MG63 (cell line): ENCODE measurements at places on chromosomes 7 and 10. TPM values are rescaled to one million over a fixed set of nuclear protein-coding genes. Genes with fewer than 3 reads are reported as not detected.

The HECTD2 gene
- total RNA-seq, result 2.5 and 8.4 TPM in 2 replicates

The HYAL4 gene
- not detected in 2 replicates for total RNA-seq

The MKI67 gene
- total RNA-seq, result 15.0 and 17.9 TPM in 2 replicates

The SPDYE16 gene
- total RNA-seq, result not detected in 2 replicates

The TMEM213 gene
- total RNA-seq, result not detected in 2 replicates

- DNase-seq, result no peak
Observed at GRCh38 chr10:15344876-15345285, 26.2 kb downstream of the FAM171A1 start.

- peak; percentile 64 for DNase-seq
Observed at GRCh38 chr7:151631953-151632749, 112.5 kb upstream of the RHEB start.
